ENCODE measurements at places on chromosomes 3 and 15.
A peak's percentile ranks its signal among the peaks of the same experiment; 100 is the strongest.

DNA sequence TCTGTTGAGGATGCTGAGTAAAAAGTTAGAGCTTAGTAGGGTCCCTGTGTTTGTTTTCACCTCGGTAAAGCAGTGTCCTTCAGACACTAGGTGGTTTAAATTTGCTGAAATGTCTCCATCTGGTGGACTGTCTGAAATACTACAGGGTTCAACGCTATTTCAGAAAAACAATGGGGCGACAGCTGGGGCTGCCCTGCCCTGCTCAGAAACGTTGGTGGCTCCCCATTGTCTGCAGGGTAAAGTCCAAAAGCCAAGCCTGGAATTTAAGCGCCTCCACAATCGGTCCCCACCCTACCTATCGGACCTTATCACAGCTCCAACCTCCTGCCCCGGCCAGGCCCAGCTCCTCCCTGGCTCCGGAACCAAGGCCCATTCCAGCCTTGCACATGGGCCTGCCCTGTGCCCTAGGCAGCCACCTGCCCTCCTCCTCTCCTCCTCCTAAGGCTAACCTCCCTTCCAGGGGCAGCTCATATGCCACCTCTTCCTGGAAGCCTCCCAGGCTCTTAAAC lies 4.3 kb upstream of the TSEN2 start:
- no peak for DNase-seq

DNA sequence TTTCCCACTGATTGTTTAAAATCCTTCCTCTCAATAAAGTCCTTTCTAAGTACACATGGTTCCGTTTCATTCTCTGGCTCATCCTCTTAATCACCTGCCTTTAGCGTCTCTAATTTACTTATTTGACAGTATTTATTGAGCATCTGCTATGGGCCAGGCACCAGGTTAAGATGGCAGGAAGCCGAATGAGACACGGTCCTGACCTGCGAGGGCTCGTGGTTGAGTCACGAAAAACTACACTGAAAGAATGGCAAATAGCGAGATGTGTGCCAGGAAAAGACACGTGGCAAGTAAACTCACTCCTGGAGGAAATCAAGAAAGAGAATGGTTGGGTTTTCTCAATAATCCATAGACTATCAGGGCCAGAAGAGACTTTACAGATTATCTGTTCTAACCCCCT lies 60.9 kb downstream of the HES1 start:
- no peak for DNase-seq

DNA sequence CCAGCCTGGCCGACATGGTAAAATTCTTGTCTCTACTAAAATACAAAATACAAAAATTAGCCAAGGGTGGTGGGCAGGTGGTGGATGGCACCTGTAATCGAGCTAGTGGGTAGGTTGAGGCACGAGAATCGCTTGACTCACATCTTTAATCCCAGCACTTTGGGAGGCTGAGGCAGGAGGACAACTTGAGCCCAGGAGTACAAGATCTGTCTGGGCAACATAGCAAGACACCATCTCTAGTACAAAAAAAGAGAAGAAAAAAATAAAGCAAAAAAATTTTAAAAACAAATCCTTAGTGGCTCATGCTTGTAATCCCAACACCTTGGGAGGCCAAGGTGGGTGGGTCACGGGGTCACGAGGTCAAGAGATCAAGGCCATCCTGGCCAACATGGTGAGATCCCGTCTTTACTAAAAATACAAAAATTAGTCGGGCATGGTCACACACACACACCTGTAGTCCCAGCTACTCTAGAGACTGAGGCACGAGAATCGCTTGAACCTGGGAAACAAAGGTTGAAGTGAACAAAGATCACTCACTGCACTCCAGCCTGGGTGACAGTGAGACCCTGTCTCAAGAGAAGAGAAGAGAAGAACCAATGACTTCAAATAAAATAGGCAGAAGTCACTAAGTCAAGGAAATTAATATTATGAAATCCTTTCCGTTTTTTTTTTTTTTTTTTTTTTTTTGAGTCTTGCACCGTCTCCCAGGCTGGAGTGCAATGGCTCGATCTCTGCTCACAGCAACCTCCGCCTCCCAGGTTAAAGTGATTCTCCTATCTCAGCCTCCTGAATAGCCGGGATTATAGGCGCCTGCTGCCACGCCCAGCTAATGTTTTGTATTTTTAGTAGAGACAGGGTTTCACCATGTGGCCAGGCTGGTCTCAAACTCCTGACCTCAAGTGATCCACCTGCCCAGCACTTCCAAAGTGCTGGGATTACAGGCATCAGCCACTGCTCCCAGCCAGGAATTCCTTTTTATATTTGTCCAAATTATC lies 4.9 kb downstream of the RHOA start:
- no peak for DNase-seq

GRCh38 chr15:95565690-95566089 lies 764.8 kb upstream of the NR2F2 start:
- DNase-seq = no peak

DNA sequence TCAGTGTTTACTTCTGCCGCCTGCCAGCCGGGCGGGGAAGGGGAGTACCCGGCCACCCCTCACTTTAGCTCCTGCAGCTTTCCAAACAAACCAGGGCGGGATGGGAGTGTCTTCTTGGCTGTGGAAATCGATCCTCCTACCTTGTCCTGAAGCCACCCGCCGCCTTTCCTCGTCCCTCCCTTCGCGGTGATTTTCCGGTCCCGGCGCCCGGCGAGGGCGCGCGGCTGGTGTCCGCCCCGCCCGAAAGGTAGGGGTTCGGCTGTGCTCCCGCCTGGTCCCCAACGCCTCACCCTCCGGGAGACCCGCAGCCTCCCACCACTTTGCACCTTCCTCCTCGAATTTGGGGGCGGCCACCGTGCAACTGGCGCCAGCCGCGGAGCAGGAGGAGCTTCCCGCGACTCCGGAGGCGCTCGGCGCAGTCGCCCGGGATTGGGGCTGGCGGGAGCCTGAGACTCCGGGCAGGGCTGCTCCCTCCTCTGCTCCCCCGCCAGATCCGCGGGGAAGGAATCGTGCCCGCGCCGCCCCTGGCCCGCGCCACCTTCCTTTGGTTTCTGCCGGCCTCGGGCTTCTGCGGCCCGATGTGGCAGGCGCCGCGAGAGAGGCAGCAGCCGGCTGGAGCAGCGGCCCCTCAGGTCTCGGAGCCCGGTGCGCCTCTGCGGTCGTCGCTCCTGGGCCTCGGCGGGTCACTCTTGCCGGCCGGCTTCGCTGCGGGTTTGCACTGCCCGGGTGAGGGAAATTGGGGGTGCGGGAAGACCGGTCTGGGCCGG lies 30.7 kb upstream of the ST3GAL6 start:
- no peak for DNase-seq

DNA sequence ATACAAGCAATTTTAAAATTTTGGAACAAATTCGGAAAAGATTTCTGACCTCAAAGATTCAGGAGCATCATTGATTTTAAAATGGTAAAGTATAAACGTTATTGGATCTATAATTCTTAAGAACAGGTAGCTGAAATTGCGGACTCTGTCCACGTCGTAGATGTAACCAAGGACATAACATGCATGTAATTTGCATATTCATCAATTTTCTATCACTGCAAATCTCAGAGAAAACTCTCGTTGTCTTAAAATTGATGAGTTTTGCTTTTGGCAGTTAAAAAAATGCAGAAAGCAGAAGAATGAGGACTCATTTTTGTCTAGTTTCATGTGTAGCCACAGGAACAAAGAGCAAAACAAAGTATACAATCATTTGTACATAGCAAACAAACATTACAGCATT lies 1094.4 kb downstream of the SI start:
- DNase-seq = no peak

DNA sequence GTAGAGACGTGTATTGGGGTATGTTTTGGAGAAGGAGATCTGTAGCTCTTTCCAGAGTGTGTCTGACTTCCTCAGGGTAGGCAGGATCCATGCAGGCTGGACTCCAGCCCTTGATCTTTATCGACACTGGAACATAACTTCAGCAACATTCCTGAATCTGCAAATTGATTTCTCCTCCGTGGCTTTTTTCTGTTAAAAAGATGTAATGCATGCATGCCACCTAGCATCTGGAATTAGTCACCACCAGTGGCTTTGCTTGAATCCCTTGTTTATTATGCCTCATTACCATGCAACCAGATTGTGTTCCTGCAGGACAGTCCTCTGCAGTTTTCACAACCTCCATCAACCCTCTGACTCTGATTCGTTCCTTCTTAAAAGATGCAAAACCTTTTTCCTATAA lies 86.1 kb downstream of the CCNL1 start:
- no peak for DNase-seq

DNA sequence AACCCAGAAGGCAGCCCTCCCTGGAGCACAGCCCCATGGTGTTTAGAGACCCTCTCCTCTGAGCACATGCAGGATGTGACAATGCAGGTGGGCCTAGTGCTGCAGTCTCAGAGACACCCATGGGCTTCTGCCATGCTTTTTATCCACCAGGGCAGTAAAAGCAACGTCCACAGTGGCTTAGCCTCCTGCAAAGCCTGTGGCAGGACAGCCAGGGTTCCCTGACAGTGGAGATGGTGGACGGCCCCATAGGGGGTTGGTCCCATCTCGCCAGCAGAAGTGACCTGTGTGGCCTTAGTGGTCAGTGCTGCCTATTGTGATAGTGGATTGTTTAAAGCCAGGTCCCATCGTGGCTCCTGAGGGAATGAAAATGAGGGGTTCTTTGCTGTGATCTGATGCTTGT lies 46.6 kb downstream of the APBA2 start:
- DNase-seq = no peak

DNA sequence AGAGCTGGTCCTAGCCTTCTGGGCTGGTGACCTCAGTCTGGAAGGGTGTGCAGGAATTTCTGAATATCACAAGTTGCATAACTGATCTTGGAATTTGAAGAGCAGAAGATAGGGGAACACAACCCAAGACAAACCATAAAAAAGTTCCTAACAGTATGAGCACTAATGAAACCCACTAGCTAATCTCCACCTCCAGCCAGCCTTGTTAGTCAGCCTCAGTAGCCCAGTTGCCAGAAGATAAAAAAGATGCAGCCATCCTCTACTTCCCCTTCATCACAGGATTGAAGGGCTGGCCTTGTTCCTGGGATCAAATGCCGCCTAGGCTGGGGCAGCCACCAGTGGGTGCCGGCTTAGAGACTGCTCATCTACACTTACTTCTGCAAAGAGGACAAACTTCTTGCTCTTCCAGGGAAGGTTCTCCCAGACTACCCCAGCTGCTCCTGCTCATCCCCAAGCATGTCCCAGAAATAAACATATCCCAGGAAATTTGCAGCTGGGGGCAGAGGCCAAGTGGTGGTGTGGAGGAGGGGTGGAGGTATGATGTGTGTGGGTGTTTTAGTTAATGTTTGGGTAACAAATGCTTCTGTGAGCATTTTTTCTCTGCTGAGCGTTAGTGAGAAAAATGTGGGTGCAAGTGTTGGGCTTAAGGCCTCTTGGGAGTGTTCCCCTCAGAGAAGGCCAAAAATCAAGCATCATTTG lies 9.2 kb upstream of the ITGA11 start:
- no peak for DNase-seq

- no peak for DNase-seq
Observed at GRCh38 chr3:39419742-39420315, 13.3 kb downstream of the RPSA start.

DNA sequence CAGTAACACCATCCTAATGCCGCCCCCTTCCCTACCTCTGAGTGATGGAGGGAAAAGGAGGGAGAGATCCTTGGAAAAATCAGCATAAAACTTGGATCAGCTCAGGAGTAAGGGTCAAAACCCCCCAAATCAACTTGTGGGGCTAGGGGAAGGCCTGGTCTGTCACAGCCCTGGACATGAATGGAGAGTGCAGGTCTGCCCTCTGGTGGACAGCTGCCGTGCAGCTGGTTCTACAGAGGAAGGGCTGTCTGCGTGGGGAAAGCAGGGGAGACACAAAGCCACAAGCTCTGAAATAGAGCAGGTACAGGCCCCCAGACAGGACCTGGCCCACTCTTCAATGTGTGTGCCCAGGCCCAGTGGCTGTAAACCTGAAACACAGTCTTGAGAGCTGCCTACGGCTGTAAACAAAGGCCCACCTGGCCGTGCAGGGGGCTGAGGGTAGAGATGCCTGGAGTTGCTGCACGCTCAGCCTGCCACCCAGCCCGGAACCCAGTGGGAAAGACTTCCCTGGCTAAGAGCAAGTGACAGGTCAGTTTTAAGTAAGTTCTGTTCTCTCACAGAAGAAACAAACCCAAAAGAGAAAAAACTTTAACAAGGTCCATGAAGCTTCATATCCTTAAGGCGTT lies 16.4 kb downstream of the CLK3 start:
- DNase-seq = peak; percentile 33

GRCh38 chr3:100972301-100972844 lies 20.8 kb downstream of the ABI3BP start:
- no peak for DNase-seq

GRCh38 chr3:51380601-51381332 lies 4.3 kb upstream of the MANF start:
- DNase-seq = no peak

DNA sequence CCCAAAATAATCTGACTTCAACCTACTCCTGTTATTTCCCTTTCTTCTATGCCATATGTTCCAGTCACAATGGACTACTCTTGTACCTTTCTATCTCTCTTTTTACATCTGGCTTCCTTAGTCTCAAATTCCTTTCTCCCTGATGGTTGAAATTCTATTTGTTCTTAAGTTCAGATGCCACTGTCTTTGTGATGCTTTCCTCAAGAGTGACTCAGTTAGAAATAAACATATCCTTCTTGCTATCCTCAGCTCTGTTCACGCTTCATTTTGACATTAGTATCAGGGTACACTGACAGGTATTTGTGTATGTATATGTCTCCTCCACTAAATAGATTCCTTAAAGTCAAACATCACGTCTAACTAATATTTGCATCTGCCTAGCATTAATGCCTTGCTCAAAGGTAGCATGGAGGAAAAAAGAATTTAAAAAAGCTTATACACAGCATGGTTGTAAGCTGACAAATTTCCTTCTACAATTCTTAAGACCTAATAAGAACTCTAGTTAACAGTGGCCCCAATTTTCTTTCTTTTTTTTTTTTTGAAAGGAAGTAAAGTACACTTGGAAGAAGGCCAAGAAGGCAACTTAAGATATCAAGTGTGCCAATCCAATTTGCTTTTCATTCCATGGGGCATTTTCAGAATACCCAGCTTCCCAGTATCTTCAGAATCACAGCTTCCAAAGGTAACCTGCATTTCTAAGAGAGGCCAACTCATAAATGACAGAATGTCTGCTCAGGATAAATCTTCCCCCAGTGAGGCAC lies 58.0 kb downstream of the CHAC1 start:
- DNase-seq = no peak

Data from activated naive CD4-positive, alpha-beta T cell (primary cell).